Natural killer cell (primary cell): ENCODE measurements at places on chromosomes 16 and 17. TPM values are rescaled to one million over a fixed set of nuclear protein-coding genes. Genes with fewer than 3 reads are reported as not detected.
A peak's percentile ranks its signal among the peaks of the same experiment; 100 is the strongest.

- DNase-seq = no peak
Observed at GRCh38 chr17:43718544-43718943, 40.0 kb downstream of the SOST start.

DNA sequence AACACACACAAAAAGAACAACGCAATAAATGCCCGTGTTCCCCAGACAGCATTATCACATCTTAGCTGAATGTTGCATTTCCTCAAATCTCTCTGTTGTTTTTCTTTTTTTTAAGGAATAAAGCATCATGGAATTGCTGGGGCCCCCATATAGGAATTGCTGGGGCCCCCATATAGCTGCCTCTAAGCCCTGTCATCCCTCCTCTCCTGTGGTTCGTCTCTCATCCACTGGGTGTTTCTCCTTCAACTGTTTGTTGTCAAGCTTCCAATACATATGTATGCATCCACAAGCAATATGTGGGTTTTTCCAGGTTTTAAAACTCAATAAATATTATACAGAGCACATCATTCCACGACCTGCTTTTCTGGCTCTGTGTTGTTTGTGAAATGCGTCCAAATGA, 43.2 kb downstream of the HSBP1 start:
- DNase-seq = no peak

GRCh38 chr16:78473031-78473699, 373.7 kb downstream of the WWOX start:
- no peak for DNase-seq

- DNase-seq = no peak
Observed at GRCh38 chr17:73724990-73725389, 80.7 kb upstream of the SDK2 start.

DNA sequence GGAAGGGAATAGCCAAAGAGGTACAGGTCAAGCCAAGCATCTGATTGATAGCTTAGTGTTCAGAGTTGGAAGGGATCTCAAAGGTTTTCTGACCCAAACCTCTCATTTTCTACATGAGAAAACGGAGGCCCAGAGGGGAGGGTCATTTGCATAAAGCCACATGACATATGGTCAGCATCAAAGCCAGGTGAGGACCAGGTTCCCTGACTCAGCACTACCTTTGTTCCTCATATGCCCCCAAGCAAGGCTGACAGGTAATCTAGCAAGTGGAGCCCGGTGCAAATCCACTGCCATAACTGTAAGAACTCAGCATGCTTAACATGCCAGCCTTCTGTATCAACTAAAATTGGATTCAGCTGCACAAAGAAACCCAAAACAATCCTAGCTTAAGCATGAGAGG, 28.2 kb upstream of the CCL1 start:
- DNase-seq = no peak

GRCh38 chr17:74999523-74999922, 12.1 kb downstream of the CDR2L start:
- no peak for DNase-seq

- DNase-seq = no peak
Observed at GRCh38 chr16:74770831-74771526, 3.6 kb downstream of the FA2H start.

GRCh38 chr16:69928856-69929400, 22.2 kb upstream of the CLEC18A start:
- DNase-seq = no peak

DNA sequence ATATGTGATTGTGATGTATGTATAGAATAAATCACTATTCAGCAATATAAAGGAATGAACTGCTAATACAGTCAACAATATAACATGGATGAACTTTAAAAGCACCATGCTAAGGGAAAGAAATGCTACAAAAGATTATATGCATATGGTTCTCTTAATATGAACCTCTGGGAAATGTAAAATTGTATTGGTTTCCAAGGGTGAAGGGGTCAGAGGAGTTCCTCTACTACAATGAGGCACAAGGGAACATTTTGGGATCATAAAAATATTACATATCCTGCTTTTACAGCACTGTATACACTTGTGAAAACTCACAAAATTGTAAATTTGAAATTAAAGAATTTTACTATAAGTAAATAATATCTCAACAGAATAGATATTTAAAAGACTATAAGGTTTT, 111.4 kb downstream of the CA10 start:
- DNase-seq = no peak

DNA sequence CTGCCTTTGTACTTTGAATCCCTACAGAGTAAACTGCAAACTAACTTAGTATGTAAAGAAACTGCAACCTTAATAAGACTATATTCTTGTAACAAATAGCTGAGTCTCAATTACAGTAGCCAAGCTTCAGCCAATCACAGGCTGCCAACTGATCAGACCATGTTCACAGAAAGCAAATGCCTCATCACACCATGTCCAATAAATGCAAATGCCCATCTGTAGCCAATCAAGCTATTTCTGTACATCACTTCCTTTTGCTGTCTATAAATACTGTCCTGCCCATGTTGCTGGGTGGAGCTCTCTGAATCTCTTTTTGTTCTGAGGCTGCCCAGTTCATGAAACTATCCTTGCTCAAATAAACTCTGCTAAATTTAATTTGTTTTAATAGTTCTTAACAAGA, 531.7 kb upstream of the TOM1L1 start:
- DNase-seq = no peak

DNA sequence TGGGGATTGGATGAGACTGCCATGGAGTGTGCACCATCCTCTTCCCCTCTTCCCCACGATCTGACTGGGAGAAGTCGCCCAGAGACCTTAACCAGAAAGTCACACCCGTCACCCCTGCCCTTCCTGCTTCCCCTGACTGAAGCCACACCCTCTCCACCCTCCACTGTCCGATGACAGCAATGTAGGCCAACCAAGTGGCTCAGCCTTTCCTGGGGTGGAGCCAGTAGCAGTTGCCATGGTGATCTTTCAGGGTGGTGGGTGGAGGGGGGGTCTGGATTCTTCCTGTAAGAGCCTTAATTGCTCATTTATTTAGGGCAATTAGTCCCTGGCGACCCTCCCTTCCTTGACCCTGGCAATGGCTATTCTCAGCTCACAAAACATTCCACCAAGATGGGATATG, 37.5 kb upstream of the PHB1 start:
- no peak for DNase-seq

GRCh38 chr16:87129771-87130170, 187.4 kb downstream of the C16orf95 start:
- DNase-seq = no peak

GRCh38 chr17:62653002-62653825, 25.7 kb downstream of the MRC2 start:
- peak; percentile 39 for DNase-seq

- no peak for DNase-seq
Observed at GRCh38 chr16:4687946-4688673, 5.3 kb upstream of the NUDT16L1 start.

Gene CRYBA1
- not detected for total RNA-seq

Gene MMP28
- 1.1 TPM for total RNA-seq

Gene ERN1
- 90.5 TPM for total RNA-seq

Gene DNAI2
- 1.8 TPM for total RNA-seq
